ENCODE measurements at places on chromosomes 5 and 9.

GRCh38 chr5:1013238-1013947 lies 4.8 kb downstream of the NKD2 start:
- no peak for DNase-seq

- DNase-seq: no peak
These were observed 298.5 kb upstream of the ATP10B start for GRCh38 chr5:161150441-161150988.

GRCh38 chr5:94993491-94993890 lies 291.4 kb downstream of the MCTP1 start:
- DNase-seq: no peak

- DNase-seq: no peak
These were observed 5.7 kb downstream of the PHF2 start for GRCh38 chr9:93582115-93582514.

DNA sequence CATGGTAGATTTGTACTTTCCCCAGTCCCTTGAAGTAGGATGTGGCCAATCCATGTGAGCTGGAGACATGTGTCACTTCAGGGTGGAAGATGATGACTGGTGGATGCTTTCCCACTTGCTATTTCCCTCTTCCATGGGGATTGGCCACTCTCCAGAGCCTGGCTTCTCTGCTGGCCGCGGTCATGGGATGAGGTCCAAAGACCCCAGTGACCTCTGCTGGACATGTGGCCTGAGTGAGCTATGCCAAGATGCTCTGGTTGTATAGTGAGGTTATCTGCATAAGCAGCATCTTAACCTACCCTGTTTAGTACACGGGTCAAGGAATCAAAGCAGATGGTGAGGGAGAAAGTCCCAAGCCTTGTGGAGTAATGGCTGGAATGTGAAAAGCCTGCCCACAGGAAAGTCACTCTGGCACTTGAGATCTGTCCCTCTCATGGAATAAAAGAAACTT lies 47.1 kb downstream of the SH3PXD2B start:
- no peak for DNase-seq

DNA sequence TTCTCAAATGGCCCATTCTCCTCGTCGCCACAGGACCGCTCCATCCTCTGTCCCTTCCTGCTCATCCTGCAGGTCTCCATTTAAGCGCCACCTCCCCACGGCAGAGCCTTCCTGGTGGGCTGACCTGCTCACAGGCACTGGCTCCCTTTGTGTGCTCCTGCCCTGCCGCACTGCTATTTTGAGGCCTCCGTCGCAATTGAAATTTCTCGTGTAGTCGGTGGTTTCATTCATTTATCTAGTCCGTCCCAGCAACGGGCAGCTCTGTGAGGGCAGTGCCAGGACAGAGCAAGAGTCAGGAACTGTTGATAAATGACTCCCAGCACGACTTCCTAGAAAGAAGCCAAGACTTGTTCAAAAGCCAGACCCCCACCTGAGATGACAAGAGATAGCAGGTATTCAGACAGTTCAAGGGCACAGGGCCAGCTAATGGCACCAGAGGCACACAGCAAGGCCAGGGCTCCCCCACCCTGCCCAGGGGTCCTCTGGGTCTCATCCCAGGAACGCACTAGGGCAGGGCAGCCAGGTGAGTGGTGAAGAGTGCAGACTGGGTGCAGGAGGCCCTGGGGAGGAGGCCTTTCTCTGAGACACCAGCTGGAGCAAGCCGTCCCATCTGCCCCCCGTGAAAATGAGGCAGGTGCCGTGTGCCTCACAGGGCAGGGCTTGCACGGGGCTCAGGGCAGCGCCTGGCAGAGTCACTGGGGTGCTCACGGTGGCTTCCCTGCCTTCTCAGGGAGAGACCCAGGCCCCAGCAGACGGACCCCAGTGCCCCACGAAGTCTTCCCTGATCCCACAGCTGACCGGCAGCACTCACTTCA lies 36.9 kb downstream of the FAM78A start:
- DNase-seq: no peak

DNA sequence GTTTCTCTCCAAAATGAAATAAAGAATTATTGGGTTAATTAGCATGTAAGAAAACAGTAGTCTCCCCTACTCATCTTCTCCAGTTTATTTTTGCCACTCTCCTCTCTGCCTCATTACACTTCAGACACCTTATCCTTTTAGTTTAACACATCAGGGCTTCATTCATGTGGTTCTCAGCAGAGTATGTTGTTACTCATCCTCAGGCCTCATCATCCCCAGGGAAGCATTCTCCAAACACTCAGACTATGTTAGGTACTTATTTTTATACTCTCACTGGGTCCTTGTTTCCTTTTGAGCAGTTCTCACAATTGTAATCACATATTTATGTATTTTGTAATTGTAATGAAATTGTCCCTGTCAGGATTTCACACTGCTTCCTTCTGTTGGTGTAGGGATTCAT lies 470.5 kb downstream of the PDE4D start:
- DNase-seq: no peak

GRCh38 chr5:89036704-89037489 lies 153.9 kb upstream of the MEF2C start:
- no peak for DNase-seq

GRCh38 chr5:124536333-124536732 lies 210.1 kb downstream of the ZNF608 start:
- no peak for DNase-seq

GRCh38 chr5:110751902-110752762 lies 13.3 kb downstream of the SLC25A46 start:
- DNase-seq: no peak

DNA sequence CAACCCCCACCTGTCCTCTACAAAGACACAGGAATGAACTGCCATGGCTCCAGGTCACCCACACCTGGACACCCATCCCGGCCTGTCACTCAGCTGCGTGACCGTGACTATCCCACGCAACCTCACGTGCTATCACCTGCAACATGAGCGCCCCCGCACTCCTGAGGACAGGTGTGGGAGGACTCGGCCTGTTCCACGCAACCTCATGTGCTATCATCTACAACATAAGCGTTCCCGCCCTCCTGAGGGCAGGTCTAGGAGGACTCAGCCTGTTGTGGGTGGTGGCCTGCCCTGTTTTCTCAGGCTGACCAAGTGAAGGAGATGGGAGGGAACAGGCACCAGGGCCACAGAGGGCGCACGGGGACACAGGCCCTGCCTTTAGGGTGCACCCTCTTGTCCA lies 4.1 kb downstream of the QSOX2 start:
- no peak for DNase-seq

DNA sequence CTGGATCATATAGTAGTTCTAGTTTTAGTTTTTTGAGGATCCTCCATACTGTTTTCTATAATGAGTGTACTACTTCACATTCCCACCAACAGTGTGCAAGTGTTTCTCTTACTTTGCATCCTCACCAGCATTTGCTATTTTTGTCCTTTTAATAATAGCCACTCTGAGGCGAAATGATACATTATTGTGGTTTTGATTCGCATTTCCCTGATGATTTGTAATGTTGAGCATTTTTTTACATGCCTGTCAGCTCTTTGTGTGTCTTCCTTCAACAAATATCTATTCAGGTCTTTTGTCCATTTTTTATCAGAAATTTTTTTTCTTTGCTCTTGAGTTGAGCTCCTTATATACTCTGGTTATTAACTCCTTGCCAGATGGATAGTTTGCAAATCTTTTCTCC lies 114.0 kb downstream of the ADAMTSL1 start:
- no peak for DNase-seq

DNA sequence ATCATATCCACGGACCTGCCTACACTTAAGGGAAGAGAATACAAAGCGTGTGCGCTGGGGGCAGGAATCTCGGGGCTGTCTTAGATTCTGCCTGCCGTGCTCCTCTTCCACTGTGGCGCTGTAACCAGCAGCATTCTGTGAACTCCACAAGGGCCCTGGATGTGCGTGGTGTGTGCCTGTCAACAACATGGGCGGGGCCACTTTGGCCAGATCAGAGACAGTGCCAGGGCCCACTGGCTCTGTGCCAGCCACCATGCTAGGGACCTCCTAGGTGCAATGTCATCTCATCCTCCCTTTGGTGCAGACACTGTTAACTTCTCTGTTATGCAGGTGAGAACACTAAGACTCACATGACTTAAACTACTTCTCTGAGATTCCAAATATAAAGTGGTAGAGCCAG lies 113.7 kb downstream of the COL23A1 start:
- no peak for DNase-seq

GRCh38 chr5:43148417-43148816 lies 27.7 kb downstream of the ZNF131 start:
- DNase-seq: no peak

DNA sequence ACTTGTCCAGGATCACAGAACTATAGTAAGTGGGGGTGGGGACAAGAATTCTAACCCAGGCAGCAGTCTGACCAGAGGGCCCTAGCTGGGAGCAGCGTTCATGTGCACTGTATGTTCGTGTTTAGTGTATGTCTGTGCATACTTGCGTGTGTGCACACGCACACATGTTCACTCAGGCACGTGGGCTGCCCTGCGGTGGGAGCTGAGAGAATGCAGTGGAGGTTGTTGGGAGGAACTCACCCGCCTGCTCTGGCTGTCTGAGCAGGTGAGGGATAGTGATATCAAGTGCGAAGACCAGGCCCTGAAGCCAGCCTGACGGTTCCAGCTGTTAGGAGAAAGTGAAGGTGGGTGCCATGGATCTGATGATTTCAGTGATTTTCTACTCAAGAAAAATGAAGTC lies 942 bp downstream of the DCANP1 start:
- no peak for DNase-seq

- DNase-seq: no peak
These were observed 203.3 kb downstream of the FOXD4L6 start for GRCh38 chr9:40925149-40925548.

- no peak for DNase-seq
These were observed 17.9 kb downstream of the TMEM167A start for GRCh38 chr5:83059341-83059740.

- DNase-seq: no peak
These were observed 198.6 kb downstream of the AGTPBP1 start for GRCh38 chr9:85543196-85543595.

- DNase-seq: no peak
These were observed 10.2 kb downstream of the PRKAA1 start for GRCh38 chr5:40787986-40788385.

GRCh38 chr9:110029429-110029955 lies 178.5 kb downstream of the C9orf152 start:
- no peak for DNase-seq

GRCh38 chr9:68492806-68493205 lies 47.9 kb downstream of the TMEM252 start:
- no peak for DNase-seq

DNA sequence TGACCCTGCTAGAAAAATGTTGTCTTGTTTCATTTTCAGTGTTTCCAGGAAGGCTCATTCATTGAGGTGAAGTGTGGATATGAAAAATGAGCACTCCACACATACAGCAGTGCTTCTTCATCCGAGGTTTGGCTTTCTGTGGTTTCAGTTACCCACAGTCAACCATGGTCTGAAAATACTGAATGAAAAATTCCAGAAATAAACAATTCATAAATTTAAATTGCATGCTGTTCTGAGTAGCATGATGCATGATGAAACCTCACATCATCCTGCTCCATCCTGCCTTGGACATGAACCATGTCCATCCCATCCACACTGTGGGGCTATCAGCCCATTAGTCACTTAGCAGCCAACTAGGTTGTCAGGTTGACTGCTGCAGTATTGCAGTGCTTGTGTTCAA lies 10.4 kb upstream of the SLC45A2 start:
- DNase-seq: no peak

DNA sequence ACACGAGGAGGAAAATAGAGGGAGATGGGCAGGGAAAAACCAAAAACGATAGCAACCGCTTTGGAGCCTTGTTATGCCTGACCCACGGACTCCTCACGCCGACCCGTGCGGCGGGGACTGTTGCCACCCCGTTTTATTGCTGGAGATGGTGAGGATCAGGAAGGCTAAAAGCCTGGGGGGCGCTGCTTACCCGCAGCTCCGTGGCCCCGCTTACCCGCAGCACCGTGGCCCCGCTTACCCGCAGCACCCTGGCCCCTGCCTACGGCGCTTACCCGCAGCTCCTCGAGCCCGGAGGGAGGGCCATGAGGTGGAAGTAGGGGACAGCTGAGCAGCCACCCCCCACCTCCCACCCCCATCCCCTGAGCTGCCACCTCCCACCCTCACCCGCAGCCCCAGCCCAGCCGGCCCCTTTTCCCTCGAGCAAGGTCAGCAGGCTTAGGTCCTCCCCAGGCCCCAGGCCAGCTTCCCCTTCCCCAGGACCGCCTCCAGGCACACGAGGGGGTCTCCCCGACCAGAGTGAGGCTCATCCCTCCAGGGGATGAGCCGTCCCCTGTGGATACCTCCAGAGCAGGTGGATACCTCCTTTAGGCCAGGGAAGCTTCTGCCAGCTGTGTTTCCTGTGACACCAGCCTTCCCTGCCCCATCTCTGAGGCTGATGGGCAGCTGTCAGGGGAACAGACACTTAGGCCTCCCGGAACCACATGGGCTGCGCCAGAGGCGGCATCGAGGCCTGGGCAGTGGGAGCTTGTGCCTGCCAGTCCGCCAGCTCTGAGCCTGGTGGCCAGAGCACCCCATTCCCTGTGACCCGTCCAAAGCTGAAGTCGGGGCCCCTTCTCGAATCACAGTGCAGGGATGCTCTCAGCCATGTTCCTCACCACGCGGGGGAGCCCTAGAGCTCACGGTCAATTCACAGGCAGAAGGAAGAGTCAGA lies 92.3 kb downstream of the LMX1B start:
- peak; percentile 40 for DNase-seq

Data from HCT116 (cell line).